Activated CD8-positive, alpha-beta memory T cell treated with anti-CD3 and anti-CD28 coated beads for 1 hour (primary cell): ENCODE measurements at places on chromosomes 2 and 18.

- no peak for DNase-seq
Observed at GRCh38 chr2:75559680-75560021, 1.1 kb downstream of the EVA1A start.

GRCh38 chr2:137182071-137182470 lies 416.7 kb downstream of the THSD7B start:
- DNase-seq: no peak

DNA sequence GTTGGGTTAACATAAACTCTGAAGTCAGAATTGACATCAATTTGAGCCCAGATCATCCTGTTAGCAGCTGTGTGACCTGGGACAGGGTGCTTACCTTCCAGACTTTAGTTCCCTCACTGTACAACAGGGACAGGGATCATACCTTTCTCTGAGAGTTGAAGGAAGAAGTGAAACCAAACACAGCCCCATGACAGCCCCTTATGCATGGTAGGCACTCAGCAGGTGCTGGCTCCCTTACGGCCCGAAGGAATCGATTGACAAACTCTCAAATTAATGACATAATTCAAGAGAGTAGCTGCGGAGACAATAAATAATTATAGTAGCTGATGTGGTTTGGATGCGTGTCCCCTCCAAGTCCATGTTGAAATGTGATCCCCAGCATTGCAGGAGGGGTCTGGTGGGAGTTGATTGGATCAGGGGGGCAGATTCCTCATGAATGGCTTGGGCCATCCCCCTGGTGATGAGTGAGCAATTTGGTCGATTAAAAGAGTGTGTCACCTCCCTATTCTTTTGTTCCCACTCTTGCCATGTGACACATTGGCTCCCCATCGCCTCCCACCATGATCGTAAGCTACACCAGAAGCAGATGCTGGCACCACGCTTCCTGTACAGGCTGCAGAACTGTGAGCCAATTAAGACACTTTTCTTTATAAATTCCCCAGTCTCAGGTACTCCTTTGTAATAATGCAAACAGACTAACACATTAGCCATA lies 72.4 kb downstream of the ODC1 start:
- no peak for DNase-seq

DNA sequence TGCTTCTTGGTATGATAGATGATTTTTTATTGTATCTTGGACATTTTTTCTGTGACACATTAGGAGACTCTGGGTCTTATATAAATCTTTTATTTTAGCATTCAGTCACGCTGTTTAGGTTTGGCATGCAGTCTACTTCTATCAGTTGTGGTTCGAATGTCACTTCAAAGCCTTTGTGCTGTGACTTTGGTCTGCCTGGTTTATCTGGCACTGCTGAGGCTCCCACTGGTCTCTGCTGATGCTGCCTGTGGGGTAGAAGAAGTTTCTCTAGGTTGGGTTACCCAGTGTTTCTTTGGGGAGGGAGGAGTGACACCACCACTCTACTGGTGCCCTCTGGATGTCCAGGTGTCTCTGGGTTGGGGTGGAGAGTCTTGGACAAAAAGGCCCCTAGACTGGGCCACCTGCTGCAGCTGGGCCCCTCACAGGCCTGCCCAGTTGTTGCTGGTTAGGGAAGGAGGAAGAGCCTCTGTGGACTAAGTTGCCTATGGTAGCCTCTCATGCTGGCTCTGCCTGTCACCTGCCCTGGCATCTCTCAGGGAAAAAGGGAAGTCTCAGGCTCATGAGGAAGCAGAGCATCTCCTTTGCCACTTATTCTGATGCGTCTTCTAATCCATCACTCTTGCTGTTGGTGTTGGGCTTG lies 115.4 kb upstream of the HS6ST1 start:
- no peak for DNase-seq

DNA sequence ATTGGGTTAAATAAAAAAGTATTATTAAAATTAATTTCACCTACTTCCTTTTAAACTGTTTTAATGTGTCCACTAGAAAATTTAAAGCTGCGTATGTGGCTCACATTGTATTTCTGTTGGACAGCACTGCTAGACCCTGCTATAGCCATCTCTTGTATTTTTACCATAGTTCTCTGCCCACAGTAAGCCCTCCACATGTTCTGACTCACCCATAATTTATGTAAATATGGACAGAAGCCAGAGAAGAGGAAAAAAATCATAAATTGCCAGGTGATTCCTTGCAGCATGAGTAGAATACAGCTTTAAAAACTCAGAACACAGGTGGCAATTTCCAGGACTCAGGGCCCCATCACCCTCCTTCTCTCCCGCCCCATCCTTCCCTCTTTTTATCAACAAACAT lies 142.4 kb upstream of the MEX3C start:
- no peak for DNase-seq

GRCh38 chr2:50646226-50646625 lies 385.7 kb downstream of the NRXN1 start:
- no peak for DNase-seq
